ENCODE measurements at places on chromosomes 1 and 21.

DNA sequence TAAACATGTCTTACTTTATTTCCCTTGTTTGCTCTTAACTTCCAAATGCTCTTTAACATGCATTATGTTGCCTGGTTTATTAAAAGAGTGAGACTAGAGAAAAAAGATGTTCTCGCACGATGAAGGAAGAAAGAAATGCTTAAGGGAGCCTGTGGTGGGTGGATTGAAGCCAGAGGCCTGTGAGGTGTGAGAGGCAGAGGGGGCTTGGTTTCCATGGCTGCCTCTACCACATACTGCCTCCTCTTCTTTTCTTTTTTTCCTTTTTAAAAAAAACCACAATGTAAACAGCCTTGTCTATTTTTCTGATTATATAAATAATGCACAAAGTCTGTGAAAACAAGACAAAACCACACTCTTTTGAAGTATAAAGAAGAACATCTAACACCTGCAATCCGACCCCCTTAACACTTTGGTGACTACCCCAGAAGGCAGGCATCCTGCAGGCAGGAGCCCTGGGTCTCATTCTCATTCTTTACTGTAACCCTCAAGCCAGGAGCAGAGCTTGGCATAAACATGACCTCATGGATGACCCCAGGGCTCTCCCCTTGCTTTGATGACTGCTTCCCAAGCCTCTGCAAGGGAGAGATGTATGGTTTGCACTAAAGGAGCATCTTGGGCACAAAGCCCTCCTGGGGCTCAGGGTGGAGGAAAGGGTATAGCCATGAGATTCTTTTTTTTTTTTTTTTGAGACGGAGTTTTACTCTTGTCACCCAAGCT, 10.1 kb upstream of the PARP1 start:
- no peak for DNase-seq

DNA sequence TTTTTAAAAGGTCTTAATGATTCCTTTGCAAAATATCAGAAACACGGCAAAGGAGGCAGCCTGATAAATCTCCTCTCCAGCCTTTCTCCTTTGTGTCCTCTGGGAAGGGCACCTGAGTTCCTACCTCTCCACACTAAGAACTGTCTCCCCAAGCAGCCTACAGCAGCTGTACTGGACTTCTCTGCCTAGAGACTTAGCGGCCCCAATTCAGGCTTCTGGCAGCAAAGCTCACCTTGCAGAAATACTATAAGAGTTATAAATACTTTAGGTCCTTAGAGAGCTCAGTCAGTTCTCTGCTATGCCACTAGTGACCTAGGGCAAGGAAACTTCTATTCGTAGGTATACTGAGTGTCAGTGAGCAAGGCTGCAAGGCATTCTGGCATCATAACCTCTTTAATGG, 33.9 kb downstream of the LRRC52 start:
- no peak for DNase-seq

DNA sequence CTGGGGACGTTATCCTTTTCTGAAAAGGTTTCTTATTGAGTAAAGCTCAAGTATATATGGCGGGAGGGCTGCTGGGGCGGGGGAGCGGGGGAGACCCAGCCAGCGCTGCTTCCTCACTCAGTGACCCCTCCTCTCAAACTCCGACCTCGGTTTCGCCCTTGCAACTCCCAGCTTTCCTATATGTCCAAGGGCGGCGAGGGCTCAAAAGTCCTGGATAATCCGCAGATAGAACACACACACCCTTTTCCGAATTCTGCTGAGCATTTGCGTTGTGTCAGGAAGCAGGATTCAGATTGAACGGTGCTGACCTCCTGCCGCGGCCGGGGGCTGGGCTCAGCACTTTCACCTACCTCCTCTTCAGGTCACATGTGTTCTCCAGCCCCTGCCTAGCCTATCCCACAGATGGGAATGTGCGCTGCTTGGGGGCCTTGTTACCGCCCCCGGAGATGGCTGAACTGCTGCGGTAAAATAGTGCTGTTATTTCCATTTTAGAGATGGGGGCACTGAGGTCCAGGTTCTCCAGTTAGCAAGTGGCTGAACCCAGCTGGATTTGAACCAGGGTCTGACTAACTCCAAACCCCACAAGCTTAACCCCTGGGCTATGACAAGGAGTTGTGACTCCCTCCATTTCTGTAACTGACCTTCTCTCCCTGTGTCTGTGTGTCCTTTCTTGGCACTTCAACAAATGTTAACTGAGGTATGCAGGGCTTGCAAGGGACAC, 795 bp upstream of the AHDC1 start:
- DNase-seq = no peak

- DNase-seq = no peak
Measured at GRCh38 chr1:97050506-97050905, 328.9 kb downstream of the PTBP2 start.

- no peak for DNase-seq
Measured at GRCh38 chr1:48718116-48718630, 58.5 kb downstream of the BEND5 start.

GRCh38 chr1:173411835-173412742, 65.0 kb upstream of the PRDX6 start:
- DNase-seq = no peak

- no peak for DNase-seq
Measured at GRCh38 chr1:225617479-225617878, 35.4 kb downstream of the ENAH start.

DNA sequence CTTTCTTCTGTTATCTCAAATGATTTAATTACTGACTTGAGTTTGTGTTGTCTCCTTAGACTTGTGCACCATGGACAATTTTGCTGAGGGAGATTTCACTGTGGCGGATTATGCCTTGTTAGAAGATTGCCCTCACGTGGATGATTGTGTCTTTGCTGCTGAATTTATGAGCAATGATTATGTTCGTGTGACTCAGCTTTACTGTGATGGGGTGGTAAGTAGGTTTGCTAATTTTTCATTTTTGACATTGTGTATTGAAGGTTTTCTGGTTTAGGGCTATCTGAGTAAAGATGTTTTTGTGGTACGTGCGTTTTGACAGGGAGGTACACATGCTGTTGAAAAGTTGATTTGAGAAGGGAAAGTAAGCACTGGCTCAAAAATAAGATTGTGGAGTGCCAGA, 14.1 kb downstream of the TTC3 start:
- no peak for DNase-seq

DNA sequence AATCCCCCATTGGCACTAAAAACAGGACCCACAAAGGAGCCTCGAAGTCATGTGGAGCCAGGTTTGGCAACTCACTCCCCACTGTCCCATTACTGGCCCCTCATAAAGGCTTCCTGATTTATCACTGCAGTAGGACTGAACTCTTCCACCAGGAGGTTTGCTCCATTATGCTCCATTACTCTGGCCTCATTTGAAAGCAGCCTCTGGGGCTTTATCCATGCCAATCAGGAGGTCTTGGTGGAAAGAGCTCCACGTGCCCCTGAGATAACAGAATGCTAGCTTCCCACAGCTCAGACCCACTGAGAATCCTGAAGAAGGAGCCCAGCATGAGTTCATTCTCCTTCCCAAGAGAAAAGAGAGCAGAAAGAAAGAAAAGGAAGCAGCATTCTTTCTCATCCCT, 76.4 kb downstream of the HIVEP3 start:
- no peak for DNase-seq

DNA sequence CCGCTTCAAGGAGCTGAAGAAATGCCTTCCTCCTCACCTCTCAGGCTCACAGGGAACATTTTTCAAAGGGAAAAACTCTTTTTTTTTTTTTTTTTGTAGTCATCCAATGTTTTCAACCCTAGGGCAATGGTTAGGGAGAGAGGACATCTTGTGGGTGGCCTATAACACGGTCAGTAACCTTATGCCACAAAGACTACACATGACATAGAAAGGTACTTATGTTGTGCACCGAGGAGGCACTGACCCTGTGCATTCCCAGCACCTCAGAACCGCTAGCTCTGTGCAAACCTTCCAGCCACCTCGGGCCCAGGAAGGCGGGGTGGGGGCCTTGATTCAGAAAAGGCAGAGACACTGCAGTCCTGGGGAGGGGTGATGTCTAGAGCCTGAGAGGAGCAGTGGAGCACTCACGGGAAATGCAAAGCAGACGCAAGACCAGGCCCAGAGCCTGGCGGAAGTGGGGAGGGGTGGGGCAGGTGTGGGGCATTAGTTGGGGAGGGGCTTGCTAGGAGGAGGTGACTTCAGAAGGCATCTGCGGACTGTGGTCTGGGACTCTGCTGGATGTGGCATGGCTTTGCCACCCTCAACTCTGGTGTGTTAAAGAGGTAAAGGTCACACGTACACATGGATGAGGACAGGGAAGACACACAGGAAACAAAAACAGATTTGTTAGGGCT, 68.6 kb downstream of the MDM4 start:
- no peak for DNase-seq

DNA sequence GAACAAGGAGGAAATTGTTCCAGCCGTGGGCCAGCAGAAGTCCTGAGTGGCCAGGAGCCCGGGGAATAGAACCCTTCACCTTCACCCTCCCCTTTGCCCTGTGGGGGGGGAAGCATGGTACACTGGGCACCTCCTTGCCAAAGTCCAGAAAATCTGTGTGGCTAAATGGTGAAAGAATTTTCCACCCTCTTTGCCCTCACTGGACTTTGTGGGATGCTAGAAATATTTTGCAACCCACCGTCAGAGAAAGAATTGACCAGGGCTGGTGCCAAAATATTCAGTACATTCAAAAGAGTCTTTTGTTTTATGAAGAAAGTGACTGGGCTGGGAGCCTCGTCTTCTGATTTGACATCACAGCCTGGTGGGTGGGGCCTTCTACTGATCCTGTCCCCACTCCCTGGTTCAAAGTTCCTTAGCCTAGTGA, 14.6 kb downstream of the NFASC start:
- DNase-seq = no peak

DNA sequence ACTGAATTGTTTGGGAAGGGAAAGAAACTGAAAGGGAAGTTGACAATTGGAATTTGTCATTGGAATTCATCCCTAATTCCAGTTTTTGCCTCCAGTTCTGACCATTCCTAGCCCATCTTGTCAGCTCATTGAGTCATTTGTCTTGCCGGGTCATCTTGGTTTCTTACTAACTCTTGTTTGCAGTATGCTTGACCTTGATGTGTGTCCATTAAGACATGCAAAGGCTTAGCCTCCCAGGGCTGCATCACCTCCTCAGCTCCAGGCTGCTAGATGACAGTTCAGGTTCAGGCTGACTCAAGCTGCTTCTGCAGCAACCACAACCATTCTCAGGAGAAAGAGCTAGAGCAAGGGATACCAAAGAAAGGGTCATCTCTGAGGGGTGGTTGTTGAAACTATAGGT, 151.3 kb upstream of the PTGFR start:
- DNase-seq = no peak

DNA sequence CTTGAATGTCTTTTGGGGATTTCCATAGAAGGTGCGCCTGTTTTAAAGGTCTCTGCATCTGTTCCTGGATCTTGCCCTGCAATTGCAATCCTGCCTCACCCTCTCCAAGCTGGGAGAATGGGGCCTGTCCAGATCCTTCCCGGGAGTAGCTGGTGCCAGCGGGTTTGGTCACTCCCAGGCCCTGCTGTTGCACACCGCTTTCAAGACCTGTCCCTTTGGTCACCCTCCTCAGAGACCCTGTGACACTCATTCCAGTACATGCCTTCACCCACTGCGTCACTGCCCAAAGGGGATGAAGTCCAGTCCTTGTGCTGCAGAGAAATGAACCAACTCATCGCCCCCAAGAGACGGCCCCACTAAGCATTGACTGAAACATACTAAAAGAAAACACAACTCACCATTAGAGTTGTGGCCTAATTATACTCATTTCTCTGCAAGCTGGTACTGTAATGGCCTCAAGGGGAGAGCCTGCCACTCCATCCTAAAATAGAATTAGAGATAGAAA, 1.9 kb upstream of the IRF2BP2 start:
- DNase-seq = no peak

GRCh38 chr21:37155186-37155585, 82.1 kb downstream of the TTC3 start:
- DNase-seq = no peak

- no peak for DNase-seq
Measured at GRCh38 chr1:58524353-58524945, 22.1 kb downstream of the OMA1 start.

DNA sequence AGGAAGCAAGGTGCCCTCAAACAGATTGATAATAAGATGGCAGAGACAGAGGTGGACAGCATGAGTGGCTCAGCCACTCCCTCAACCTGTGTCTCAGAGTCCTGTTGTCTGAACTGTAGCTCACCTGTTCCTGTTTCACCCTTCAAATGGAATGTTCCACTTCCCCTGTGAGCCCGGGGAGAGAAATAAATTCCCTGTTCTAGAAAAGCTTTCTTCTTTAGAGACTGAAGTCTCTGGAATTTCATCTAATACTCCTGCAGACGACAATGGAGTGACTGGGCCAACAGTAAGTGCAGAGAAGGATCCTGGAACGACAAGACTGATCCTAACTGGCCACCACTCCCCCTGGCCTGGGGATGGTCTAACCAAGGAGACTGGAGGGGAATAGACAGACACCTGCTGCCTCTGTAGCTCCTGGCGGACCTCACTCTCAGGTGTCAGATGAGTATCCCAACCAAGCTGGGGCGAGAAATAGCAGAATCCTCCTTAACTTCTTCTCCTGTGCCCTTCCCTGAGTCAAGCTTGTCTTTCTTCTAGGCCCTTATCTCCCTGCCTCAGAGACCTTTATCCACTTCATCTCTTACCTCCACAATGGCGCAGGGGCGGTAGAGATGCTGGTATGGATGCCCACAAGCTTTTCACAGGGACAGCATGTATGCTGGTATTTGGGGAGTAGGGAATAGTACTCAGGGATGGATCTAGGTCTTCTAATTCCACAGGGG, 45.4 kb downstream of the PLEKHA6 start:
- DNase-seq = no peak

- DNase-seq = peak; percentile 69
Measured at GRCh38 chr1:60874718-60875117, 207.6 kb upstream of the NFIA start.

GRCh38 chr1:238642231-238642630, 744.1 kb upstream of the CHRM3 start:
- DNase-seq = no peak

DNA sequence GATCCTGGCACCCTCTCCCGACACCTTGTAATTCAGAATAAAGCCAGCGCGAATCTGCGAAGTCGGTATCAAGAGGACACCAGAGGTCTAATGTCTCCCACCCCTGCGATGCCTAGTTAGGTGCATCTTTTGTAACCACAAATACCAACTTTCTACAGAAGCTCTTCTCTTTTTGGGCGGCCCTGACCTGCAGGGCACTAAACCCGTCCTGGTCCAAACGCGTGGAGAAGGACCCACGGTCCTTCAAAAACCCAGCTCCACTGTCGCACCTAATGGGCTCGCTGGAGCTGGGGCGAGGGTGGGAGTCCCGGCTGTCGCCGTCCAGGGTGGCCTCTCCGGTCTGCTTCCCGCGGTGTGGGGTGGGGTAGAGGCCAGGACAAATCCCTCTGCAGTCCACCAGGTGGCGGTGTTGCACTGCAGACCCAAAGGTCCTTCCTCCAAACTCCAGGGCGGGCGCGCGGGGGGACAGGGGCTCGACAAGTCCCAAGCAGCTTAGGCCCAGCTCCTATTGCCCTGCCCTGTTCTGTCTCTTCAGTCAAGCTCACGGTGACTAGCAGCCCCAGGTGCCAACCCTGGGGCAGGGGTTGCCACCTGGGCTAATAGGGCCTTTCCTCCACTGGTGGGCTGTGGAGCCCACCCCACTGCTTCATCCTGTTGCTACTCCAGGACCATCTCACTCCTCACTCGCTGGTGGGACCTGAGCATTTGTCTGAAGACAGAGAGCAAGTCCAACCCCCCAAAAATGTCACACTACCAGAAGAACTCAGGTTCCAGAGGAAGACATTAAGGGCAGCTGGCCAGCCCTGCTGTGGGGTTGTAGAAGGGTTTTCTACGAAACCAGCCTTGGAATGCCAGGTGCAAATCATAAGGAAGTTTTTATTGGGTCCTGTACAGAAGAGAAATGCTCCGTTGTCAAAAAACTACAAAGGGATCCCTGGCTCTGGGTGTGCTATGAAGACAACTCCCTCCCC, 2.8 kb downstream of the HES3 start:
- no peak for DNase-seq

- no peak for DNase-seq
Measured at GRCh38 chr21:40759061-40759460, 87.9 kb downstream of the DSCAM start.

All from kidney capillary endothelial cell (primary cell).